ENCODE measurements at places on chromosomes 12 and 14.

- DNase-seq: no peak
These were observed 16.2 kb downstream of the ACIN1 start for GRCh38 chr14:23078692-23079116.

GRCh38 chr12:100225491-100225890, 24.9 kb downstream of the ACTR6 start:
- no peak for DNase-seq

- no peak for DNase-seq
These were observed 42.3 kb downstream of the EFCAB11 start for GRCh38 chr14:89912221-89912620.

DNA sequence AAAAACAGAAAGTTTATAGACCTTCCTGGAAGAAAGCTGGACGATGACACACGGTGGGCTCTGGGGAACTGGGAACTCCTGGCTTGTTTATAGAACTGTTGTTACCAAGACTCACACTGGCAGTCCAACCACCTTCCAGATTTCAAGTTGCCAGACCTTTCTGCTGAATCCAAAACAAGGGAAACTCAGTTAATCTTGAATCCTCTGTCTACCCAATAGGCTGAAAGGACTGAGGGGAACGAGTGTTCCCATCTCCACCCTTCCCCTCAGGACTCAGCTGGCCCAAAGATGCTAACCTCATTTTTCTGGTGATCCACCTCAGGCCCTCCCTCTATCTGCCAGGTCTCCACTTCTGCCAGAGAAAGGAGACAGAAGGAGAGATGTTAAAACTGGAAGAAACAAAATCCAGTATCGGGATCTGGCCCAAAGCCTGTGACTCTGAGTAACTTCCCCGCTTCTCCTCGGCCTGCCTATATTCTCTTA, 231.4 kb downstream of the ANO2 start:
- DNase-seq: no peak

- no peak for DNase-seq
These were observed 369.1 kb downstream of the PRKD1 start for GRCh38 chr14:29558516-29558915.

DNA sequence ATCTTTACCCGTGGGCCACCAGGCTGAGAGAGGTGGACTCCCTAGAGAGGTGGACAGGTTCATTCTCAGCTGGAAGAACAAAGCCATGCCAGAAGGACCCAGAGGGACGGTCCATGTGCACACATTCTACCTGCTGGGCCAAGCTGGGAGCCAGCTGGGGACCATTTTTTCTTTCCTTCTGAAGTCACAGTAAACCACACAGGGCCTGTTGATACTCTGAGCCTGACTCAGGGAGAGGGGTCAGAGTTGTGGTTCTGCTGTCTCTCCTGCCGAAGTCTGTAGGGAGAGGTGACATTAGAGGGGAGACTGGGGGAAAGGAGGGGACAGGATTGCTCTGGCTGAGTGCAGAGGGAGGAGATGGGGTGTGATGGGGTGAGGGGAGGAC, 148.6 kb downstream of the TSPAN9 start:
- DNase-seq: no peak

DNA sequence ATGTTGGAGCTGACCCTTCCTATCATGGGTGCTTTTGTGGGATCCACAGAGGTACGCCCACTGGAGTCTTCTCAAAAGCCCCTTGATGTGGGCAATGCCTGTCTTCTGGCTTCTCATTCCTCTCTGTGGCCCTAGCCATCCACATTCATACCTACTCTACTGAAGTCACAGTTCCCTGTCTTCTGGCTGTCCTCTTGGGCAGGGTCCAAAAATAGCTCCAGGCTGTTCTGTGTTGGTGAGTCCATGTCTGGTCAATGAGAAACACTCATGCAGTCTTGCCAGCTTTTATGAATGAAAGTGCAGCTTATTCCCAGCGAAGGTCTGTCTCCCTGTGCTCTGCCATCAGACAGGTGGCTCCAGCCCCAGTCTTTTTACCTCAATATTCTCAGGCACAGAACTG, 135.9 kb upstream of the MDM1 start:
- DNase-seq: no peak

GRCh38 chr12:29759950-29760349, 23.8 kb downstream of the TMTC1 start:
- DNase-seq: no peak

DNA sequence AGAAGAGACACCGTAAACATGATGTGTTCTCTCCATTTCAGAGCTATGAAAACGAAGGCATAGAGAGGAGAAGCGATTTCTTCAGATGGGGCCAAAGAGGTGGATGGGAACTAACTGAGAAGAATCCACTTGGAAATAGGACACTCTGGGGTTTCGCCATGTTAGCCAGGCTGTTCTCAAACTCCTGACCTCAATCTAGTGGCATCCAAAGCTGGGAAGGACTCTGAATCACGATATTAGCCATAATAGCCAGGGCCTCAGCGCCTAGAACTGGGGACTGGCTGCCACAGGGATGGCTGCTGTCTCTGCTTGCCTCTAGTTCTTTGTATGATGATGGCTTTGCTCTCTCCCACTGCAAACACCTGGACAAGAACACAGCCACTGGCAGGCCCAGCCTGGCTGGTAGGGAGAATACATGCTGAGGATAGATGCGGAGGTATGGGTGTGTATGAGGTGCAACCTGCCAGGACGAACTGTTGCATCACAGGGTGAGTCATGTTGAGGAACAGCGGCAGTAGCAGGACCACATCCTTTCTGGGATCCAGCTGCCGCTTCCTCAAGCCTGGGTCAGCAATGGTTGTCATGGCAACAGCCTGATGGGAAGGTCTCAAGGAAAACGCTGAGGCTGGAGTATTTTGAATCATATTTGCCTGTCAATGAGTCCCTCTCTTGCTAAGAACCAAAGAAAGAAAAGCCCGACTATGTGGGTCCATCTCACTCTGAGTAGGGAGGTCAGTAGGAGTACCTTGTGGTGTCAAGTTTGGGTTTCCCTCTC, 31.1 kb downstream of the CCDC177 start:
- no peak for DNase-seq

GRCh38 chr12:45727980-45728629, 1.4 kb upstream of the ARID2 start:
- DNase-seq: no peak

GRCh38 chr12:96427269-96427729, 27.1 kb upstream of the CDK17 start:
- no peak for DNase-seq

DNA sequence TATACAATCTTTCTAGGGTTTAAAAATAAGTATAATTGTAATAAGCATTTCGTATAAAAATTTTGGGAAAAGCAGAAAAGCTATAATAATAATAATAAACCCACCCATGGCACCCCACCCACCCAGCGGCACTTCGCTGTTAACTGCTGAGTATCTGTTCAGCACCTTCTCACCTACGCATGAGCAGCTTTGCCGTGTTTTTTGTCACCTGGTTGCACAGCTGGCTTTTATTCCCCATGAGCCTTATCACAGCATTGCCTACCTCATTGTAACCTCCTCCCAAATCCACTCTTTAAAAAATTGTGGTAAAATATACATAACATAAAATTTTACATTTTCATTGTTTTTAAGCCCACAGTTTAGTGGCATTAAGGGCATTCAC, 34.7 kb downstream of the CYP46A1 start:
- no peak for DNase-seq

GRCh38 chr12:132411457-132411856, 78.5 kb upstream of the FBRSL1 start:
- no peak for DNase-seq

DNA sequence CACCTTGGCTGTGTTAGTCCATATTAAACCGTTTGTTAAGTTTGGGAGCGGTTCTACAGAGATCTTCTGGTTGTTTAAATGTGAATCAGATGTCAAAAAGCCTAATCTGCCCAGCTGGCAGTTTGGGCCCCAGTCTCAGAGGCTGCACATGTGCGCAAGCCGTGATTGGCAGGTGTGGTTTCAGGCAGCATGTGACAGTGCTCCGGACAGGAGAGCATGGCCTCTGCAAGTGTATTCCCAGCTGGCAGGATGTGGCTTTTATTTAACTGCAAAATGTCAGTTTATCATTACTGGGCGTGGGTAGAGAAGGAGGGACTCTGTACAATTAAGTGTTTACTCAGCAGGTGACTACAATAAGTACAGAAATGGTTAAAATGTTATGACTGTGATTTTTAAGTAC, 77.5 kb downstream of the PELI2 start:
- no peak for DNase-seq

- DNase-seq: no peak
These were observed 161.5 kb downstream of the RPS29 start for GRCh38 chr14:49424436-49425331.

GRCh38 chr12:53939141-53940108, 794 bp downstream of the HOXC13 start:
- no peak for DNase-seq

GRCh38 chr12:4120316-4120917, 153.1 kb upstream of the CCND2 start:
- DNase-seq: no peak

GRCh38 chr12:64752833-64753238, 6.4 kb downstream of the GNS start:
- DNase-seq: no peak

- no peak for DNase-seq
These were observed 30.6 kb upstream of the SLC2A3 start for GRCh38 chr12:7966563-7966962.

DNA sequence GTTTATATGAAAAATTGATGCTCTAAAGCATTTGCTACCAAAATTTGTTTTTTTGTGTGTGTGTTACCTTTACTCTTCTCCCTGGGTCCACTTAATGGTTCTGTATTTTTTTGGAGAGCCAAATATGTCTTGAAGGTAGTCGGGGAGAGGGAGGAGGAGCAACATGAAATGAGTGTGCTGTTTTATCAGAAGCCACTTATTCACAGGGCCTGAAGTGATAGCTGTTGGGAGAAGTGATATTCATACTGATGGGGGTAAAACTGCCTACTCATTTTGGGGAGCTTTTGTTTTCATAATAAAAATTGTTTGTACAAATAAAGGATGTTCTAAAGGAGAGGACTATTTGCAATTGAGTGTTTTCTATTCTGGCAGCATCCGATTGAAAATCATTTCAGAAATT, 29.2 kb downstream of the CRADD start:
- DNase-seq: no peak

DNA sequence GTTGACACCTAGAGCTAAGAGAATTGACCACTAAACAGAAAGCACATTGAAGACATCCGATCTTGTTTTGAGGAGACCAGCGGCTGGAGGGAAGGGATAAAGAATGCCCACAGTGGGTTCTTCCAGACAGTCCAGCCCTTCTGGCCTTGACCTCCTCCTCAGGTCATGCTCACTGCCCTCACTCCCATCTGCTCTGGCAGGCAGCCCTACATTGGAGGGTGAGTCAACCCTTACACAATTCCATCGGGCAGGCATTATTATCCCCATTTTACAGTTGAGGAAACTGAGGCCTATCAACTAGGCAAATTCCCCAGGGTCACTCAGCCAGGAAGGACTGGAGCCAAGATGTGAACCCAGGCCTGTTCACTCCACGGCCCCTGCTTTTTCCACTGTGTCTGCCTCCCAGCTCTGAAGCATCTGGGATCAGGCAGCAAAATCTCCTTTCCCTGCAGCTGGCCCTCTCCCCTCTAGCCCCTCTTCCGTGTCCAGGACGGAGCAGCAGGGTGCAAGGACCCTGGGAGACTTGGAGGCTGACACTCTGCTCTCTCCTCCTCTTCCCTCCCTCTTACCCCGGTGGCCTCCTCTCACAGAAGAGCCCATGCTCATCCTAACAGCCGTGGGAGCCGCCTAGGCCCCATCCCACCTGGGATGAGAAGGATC, 5.3 kb downstream of the SCNN1A start:
- DNase-seq: no peak

DNA sequence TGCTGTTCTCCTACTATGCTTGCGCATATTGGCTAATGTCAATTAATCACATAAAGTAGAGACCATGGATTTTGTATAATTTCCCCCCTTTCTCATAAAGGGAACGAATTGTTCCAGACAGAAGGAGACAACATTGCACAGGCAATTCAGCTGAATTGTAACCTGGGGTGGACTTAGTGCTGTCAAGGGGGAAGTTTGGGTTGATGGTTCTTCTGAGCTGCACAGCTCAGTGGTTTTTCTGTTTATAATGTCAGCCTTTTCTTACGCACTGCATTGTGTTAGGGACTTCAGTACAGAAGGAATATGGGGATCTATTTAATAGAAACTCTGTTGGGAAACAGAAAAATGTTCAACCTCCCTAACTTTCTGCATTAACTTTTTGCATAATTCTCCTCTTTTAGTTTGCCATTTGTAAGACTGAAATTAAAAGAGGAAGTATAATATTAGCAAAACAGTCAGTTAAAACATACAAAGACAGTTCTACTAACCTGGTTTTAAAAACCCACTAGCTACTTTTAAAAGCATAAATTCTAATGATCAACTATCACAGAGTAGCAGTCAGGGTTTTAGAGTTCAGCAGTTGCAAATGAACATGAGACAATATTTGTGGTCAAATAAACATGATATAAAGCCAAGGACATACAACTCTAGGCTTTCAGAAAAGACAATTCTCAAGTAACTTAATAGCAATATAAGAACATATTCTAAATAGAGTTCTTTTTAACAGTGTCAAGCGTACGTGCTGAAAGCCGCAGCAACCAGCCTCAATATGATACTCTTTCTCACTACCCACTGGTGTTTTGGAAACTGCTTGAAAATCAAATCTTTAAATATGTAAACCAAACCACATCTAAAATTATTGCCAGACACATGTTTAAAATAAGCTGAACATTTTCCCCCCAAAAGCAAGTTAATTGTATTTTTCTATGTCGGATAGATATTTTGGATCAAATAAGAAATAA, 393.0 kb downstream of the FSCB start:
- no peak for DNase-seq

All from activated T-cell treated with anti-CD3 and anti-CD28 coated beads for 4 hours (primary cell).